ENCODE measurements at places on chromosomes 2 and 18. TPM values are rescaled to one million over a fixed set of nuclear protein-coding genes. Genes with fewer than 3 reads are reported as not detected.

The C2orf80 gene
- total RNA-seq = not detected

The CCBE1 gene
- total RNA-seq = 1.0 TPM

The FAM110C gene
- total RNA-seq = not detected

The CDK15 gene
- total RNA-seq = not detected

The CD8B2 gene
- total RNA-seq = not detected

The CCL20 gene
- total RNA-seq = not detected

The SMYD5 gene
- total RNA-seq = 23.0 TPM

Data from thoracic aorta endothelial cell (primary cell).